ENCODE measurements at places on chromosomes 2 and 18.

DNA sequence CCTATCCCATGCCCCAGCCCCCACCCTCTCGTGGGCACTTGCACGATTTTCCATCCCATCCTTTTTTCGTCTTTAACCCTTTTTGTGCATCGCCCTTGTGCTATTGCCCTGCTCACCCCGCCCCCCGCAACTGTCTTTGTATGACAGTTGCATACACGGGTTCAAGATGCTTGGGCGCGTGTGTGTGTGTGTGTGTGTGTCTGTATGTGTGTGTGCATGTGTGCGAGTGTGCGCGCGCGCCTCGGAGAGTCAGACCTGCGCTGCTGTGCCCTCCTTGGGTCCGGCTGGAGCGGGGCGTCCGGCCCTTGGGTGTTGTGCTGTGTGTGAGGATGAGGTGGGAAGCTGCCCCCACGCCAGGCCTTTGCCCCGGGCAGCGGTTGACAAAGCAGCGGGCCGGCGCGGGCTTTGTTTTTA is 230.7 kb downstream of the HAUS1 start:
- peak overlapping the region; percentile 84 for H3K4me3 ChIP-seq
- DNase-seq: no peak
- H3K4me1 ChIP-seq: peaks cover 17% of the 10 kb centered on the region
- no peaks in the 10 kb centered on the region for H3K27me3 ChIP-seq
- no peaks in the 10 kb centered on the region for H3K36me3 ChIP-seq
- peak overlapping the region; percentile 52 for H3K27ac ChIP-seq

DNA sequence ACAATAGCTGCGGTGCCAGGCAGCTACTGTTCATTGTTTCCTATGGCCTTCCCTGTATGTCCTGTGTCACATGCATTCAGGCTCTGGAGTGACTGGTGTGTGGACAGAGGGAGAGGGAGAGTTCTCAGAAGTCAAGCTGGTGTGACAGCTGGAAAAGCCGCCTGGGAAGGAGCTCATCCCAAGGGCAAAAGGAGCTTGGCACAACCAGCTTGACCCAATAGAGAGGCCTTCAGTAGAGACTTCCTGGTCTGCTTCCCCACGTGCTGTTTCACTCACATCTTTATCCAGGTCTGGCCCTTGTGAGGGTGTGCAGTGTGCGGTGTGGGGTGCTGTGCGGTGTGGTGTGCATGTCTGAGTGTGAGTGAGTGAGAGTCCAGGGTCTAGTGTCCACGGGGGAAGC is 11.1 kb upstream of the NT5DC4 start:
- peaks cover 6% of the 10 kb centered on the region for H3K4me1 ChIP-seq
- H3K27me3 ChIP-seq: no peaks in the 10 kb centered on the region
- H3K27ac ChIP-seq: no peak overlapping the region
- H3K36me3 ChIP-seq: no peaks in the 10 kb centered on the region
- H3K4me3 ChIP-seq: no peak overlapping the region

GRCh38 chr2:225100269-225100668 is 58.0 kb upstream of the DOCK10 start:
- no peak overlapping the region for H3K4me3 ChIP-seq
- no peaks in the 10 kb centered on the region for H3K27me3 ChIP-seq
- DNase-seq: no peak
- no peak overlapping the region for H3K27ac ChIP-seq

DNA sequence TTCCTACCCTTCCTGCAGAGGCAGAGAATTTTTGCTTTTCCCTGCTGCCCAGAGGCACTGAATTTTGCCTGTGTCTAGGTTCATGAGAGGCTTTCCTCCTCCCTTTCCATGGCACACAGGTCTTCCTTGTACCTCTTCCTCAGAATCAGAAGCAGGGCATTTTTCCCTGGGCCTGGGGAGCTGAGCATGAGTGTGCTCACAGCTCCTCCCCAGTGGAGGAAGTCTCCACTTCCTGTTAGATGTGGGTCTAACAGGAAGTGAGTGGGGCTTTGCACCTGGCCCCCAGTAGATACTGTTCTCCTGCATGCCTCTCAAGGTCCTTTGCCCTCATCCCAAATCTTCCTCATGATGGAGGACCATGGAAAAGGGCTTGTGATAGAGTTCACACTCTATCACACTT is 297.2 kb upstream of the FIGN start:
- no peaks in the 10 kb centered on the region for H3K27me3 ChIP-seq
- no peak for DNase-seq
- no peaks in the 10 kb centered on the region for H3K4me1 ChIP-seq
- no peak overlapping the region for H3K4me3 ChIP-seq
- no peaks in the 10 kb centered on the region for H3K36me3 ChIP-seq
- no peak overlapping the region for H3K27ac ChIP-seq

DNA sequence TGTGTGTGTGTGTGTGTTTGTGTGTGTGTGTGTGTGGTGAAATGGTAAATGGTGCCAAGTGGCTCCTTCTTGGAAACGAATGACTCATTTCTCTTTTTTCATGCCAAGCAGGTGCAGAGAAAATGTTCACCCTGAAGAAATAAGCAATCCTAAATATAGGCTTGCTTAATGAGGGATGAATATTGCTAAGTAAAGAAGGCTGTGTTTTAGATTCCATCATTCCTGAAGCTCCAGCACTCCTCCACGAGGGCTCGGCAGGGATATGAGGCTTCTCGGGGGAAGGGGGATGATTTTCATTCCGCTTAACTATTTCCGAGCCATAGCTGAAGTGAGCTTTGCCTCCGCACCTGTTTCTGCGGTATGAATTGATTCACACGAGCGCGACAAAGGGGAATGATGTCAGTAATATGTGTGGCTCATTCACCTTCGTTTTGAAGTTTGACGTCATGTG is 72.9 kb downstream of the TSN start:
- no peak overlapping the region for H3K27ac ChIP-seq
- H3K27me3 ChIP-seq: no peaks in the 10 kb centered on the region
- no peaks in the 10 kb centered on the region for H3K4me1 ChIP-seq
- H3K4me3 ChIP-seq: no peak overlapping the region
- DNase-seq: no peak

DNA sequence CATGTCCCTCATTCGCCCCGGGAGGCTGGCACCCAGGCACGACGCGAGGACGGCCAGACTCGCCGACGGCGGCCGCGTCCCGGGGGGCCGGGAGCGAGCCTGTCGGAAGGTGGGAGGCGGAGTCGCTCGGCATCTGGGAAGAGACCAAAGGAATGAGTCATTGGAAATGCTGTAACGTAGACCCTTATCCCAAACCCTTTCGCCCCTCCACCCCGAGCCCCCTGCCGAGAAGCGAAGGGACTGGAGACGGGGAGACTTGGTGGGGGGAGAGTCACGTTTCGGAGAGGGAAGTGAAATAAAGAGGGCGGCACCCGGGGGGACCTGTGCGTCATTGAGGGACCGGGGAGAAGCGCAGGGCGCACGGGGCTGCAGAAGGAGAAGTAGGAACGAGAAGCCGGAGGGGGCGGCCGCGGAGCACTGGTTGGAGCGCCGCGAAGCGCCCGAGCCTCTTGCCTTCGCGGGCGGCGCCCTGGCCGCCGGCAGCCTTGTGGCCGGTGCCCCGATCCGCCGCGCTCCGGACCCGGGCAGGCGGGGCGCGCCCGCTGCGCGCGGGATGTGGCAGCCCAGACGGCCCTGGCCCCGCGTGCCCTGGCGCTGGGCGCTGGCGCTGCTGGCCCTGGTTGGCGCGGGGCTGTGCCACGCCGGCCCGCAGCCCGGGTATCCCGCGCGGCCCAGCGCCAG is at the start of gene EMILIN2:
Gene EMILIN2 (plus strand): TSS at position 371 of the 681 bp plus-strand sequence. CDS start 183 bp downstream, at position 554.
- H3K27ac ChIP-seq: peak within 1 kb of the TSS; percentile 80
- H3K36me3 ChIP-seq: no peaks in the 10 kb centered on the region
- peak within 1 kb of the TSS; percentile 59 for H3K4me3 ChIP-seq
- DNase-seq: peak; percentile 91
- H3K4me1 ChIP-seq: peaks cover 14% of the 10 kb centered on the region

GRCh38 chr2:28764909-28765711 is 13.5 kb downstream of the PPP1CB start:
- peaks cover 83% of the 10 kb centered on the region for H3K4me1 ChIP-seq
- no peak overlapping the region for H3K27ac ChIP-seq
- DNase-seq: no peak
- no peaks in the 10 kb centered on the region for H3K36me3 ChIP-seq
- no peak overlapping the region for H3K4me3 ChIP-seq
- H3K27me3 ChIP-seq: no peaks in the 10 kb centered on the region

Data from heart left ventricle (tissue), 16 donors.